A549 treated with AZD2906 at 1 μM for 4 hours (cell line): ENCODE measurements at places on chromosomes 11 and 22. TPM values are rescaled to one million over a fixed set of nuclear protein-coding genes. Genes with fewer than 3 reads are reported as not detected.

Gene INS
- total RNA-seq: not detected in 5 replicates

Gene LRRC74B
- total RNA-seq: 0.05 to 0.06 TPM in 2 of 5 replicates, not detected in the others

Gene CADM1
- 19.0 to 24.8 TPM (median 22.4 TPM) in 5 replicates for total RNA-seq

Gene HORMAD2
- total RNA-seq: not detected in 5 replicates

Gene ZDHHC5
- total RNA-seq: 67.5 to 75.4 TPM (median 68.8 TPM) in 5 replicates

Gene TOM1
- 11.5 to 14.0 TPM (median 12.5 TPM) in 5 replicates for total RNA-seq

Gene MS4A6E
- not detected in 5 replicates for total RNA-seq

Gene TMEM191B
- 0.65 to 1.2 TPM (median 1.0 TPM) in 5 replicates for total RNA-seq

Gene CLDN5
- not detected in 5 replicates for total RNA-seq

Gene C1QTNF5
- not detected in 5 replicates for total RNA-seq

Gene DAGLA
- 5.2 to 8.3 TPM (median 7.4 TPM) in 5 replicates for total RNA-seq

Gene MUC5B
- total RNA-seq: 1.6 to 4.1 TPM (median 2.2 TPM) in 5 replicates

Gene UPB1
- total RNA-seq: 0.08 TPM in 1 of 5 replicates, not detected in the others

Gene TEX12
- total RNA-seq: not detected in 5 replicates

Gene TALDO1
- 373 to 432 TPM (median 392 TPM) in 5 replicates for total RNA-seq

Gene PHETA2
- total RNA-seq: not detected in 5 replicates

Gene OR5I1
- not detected in 5 replicates for total RNA-seq

Gene SAAL1
- 35.3 to 41.8 TPM (median 36.7 TPM) in 5 replicates for total RNA-seq

Gene OR2AG1
- total RNA-seq: not detected in 5 replicates

Gene ARHGEF17
- 9.8 to 14.0 TPM (median 12.1 TPM) in 5 replicates for total RNA-seq

Gene PHLDA2
- total RNA-seq: 81.8 to 133 TPM (median 110 TPM) in 5 replicates

Gene CRYAB
- total RNA-seq: 12.8 to 27.1 TPM (median 15.4 TPM) in 5 replicates

Gene VPS26B
- total RNA-seq: 19.0 to 22.1 TPM (median 20.6 TPM) in 5 replicates

Gene KCNQ1
- total RNA-seq: 0.66 to 1.1 TPM (median 0.71 TPM) in 5 replicates

Gene GAL3ST1
- 7.8 to 12.2 TPM (median 10.9 TPM) in 5 replicates for total RNA-seq

Gene IL10RA
- total RNA-seq: 0.07 to 0.38 TPM (median 0.15 TPM) in 4 of 5 replicates, not detected in the other

Gene NUP50
- 25.2 to 30.1 TPM (median 28.1 TPM) in 5 replicates for total RNA-seq

Gene PGGHG
- total RNA-seq: 6.1 to 13.2 TPM (median 9.8 TPM) in 5 replicates

Gene NXPE2
- total RNA-seq: 0.03 TPM in 1 of 5 replicates, not detected in the others

Gene MOV10L1
- total RNA-seq: not detected in 5 replicates

Gene WBP2NL
- total RNA-seq: 0.06 to 0.13 TPM (median 0.06 TPM) in 4 of 5 replicates, not detected in the other

Gene CNTN5
- not detected in 5 replicates for total RNA-seq

Gene APOL5
- not detected in 5 replicates for total RNA-seq

Gene OR5B21
- total RNA-seq: not detected in 5 replicates
